ENCODE measurements at places on chromosomes 7 and 10.

GRCh38 chr10:79361726-79362397, 14.6 kb downstream of the PPIF start:
- DNase-seq, result no peak

DNA sequence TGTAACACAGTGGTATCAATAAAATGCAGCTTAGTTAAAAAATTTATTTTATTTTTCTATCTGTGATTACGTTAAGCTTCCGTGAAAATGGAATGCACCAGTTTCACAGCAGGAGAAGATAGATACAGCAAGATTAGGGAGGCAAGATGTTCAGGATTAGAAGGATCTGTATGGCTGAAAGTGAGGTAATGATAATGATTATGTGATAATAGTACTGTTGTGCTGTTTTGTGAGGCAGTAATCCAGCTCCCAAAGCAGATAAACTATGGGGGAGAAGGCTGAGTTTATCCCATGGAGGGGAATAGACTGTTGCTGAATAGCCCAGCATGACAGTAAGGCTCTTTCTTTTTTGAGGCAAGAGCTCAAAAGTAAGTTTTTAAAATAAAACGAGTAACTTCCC, 216.1 kb upstream of the PRPS1L1 start:
- DNase-seq, result no peak

GRCh38 chr7:24932815-24933214, 47.2 kb downstream of the OSBPL3 start:
- no peak for DNase-seq

DNA sequence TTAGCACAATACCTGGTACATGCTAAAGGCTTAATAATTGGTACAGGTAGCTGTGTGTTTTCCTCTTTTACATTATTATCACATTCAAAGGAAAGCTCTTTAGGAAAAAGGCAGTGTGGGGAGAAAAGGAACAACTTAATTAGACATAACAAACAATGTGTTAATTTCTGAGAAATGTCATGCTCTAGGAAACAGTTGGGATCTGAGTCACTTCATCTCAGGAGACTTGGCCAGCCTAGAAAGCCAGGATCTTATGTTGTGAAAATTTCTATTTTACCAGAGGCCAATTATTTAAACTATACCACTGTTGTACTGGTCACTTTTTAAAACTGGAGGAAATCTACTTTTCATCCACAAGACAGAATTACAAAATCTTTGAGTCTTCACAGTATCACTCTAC, 39.6 kb downstream of the ARMH3 start:
- DNase-seq, result no peak

DNA sequence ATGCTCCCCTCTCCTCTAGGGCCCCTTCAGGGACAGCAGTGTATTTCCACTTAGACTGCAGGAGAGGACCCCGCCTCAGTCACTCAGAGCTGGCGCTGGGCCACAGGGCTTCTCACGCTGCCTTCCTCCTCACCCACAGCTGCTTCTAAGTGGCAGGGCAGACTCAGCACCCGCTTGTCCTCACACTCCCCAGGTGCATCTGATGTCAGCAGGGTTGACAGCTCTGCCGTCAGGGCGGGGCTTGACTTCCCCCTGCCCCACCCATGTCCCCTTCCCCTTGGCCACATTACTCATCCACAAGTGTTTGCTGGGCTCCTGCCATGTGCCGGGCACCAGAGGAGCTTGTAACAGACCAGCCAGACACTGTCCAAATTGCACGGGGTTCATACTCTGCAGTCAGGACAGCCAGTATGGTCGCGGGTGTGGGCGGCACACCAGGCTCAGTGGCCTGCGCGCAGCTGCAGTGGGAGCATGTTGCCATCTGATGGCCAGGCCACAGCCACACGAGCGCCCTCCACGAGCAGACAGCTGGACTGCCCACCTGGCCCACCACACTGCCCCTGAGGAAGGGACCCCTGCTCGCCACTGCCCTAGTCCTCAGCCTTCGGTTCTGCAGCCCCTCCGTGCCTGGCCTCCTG, 29.3 kb upstream of the TTYH3 start:
- no peak for DNase-seq

GRCh38 chr10:26556748-26557640, 118.9 kb downstream of the APBB1IP start:
- no peak for DNase-seq

GRCh38 chr10:77315496-77316129, 322.0 kb downstream of the KCNMA1 start:
- DNase-seq, result no peak

GRCh38 chr7:105270117-105270516, 118.6 kb downstream of the SRPK2 start:
- DNase-seq, result no peak

- DNase-seq, result no peak
Observed at GRCh38 chr10:110379831-110380230, 75.1 kb upstream of the SMNDC1 start.

DNA sequence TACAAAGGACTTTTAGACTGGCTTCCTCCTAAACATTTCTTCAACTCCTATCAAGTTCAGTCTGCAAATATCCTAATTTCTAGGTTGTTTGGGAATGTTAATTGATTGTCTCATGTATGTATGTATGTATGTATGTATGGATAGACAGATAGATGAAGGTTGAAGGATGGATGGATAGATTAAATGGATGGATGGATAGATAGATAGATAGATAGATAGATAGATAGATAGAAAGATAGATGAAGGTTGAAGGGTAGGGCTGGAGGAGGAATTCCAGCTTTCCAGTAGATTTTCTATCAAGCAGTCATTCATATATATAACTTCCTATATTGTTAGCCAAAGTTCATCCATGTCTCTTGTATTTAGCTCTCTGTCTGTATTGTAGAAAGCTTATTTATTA, 85.8 kb downstream of the KAT6B start:
- DNase-seq, result no peak

DNA sequence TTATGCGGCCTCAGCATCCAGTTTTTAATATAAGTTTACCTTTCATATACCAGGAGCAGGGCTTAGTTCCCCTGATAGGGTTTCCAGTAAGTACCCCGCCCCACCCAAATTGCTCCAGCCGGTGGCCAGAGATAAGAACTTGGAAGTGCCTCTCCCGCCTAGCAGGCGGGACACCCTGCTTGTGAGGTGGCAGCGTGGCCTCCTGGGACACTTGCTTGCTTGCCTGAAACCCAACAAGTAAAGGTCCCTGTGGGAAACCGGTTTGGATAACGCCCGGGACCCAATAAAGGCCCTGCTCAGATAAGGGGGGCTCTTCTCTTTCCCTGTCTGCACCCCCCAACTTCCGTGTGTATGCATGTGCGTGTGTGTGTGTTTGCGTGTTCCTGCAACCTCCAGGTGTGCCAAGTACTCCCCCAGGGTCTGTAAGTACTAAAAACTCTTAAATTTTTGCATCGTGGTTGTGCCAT, 154.3 kb downstream of the ARHGAP21 start:
- DNase-seq, result no peak

GRCh38 chr10:71746344-71747037, 26.8 kb downstream of the VSIR start:
- no peak for DNase-seq

DNA sequence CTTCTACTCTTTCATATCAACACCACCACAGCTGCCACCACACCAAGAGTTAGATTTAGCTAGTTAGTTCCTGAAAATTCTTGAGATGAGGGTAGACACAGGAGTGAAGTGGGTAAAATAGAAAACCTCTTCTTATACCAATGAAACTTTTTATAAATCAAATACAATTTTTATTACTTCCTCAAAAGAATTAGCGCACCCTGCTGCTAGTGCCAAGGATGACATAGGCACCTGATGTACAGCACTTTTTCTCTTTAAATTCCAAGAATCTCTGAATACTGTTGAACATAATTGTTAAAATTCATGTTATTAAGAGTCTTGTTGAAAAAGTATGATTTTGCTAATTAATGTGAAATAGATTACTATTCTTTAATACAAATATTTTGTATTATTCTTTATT, 11.4 kb downstream of the ZWINT start:
- DNase-seq, result no peak

- DNase-seq, result no peak
Observed at GRCh38 chr7:156818133-156818532, 74.8 kb downstream of the LMBR1 start.

GRCh38 chr7:132240262-132240661, 336.0 kb downstream of the PLXNA4 start:
- DNase-seq, result no peak

- no peak for DNase-seq
Observed at GRCh38 chr7:20330928-20331909, 519 bp downstream of the ITGB8 start.

DNA sequence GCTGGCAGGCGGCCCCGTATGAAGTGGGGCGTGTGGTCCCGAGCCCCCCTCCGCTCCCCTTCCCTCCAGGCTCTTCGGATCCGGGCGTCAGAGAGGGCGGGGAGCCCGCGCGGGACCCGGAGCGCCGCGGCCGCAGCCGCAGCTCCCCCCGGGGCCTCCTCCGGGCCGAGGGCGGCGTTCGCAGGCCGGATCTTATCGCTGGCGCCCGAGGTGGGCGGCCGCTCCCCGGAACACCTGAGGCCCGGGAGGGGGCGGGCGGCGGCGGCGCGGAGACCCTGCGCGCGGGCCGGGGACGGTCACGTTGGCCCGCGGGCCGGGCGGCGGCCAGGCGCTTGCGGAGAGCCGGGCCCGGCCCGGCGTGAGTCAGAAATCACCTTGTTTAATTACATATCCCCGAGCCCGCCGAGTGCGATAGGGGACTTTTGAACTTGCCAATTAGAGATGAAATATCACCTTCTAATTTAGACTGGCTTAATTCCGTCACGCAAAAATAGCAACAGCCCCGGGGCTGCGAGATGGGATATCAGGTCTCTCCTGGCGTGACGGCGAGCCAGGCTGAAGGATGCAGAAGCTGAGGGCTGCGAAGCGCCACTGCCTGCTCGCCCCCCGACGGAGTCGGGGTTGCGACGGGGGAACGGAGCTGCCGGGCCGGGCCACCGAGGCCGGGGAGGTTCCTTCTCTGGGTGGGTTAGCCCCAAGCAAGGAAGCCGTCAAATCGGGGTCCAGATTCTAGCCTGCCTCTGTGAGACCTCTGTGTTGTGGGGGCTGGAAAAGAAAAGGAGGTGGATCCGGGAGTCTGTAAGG, 43.4 kb downstream of the LDB3 start:
- no peak for DNase-seq

DNA sequence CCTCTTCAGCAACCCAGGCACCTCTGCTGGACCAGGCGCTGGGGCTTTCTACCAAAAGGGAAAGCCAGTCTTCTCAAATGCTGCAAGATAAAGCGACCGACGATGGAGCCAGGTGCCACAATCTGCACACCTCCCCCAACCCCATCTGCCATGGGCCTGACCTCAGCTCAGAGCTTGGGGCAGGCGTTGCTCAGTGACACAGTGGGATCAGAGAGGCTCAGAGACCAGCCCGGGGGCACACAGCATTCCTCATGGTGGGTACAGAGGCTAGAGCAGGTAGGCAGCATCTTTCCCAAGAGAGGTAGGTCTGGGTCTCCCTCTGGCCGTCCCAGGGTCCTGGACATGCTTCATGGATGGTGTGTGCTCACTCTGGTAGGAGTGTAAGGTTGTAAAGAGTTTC, 56.3 kb downstream of the ZMIZ1 start:
- DNase-seq, result no peak

GRCh38 chr7:141872931-141873330, 31.6 kb upstream of the PRSS37 start:
- DNase-seq, result no peak

Measured in cortex of kidney (tissue), 1 donor.